ENCODE measurements at places on chromosomes 4 and X.

DNA sequence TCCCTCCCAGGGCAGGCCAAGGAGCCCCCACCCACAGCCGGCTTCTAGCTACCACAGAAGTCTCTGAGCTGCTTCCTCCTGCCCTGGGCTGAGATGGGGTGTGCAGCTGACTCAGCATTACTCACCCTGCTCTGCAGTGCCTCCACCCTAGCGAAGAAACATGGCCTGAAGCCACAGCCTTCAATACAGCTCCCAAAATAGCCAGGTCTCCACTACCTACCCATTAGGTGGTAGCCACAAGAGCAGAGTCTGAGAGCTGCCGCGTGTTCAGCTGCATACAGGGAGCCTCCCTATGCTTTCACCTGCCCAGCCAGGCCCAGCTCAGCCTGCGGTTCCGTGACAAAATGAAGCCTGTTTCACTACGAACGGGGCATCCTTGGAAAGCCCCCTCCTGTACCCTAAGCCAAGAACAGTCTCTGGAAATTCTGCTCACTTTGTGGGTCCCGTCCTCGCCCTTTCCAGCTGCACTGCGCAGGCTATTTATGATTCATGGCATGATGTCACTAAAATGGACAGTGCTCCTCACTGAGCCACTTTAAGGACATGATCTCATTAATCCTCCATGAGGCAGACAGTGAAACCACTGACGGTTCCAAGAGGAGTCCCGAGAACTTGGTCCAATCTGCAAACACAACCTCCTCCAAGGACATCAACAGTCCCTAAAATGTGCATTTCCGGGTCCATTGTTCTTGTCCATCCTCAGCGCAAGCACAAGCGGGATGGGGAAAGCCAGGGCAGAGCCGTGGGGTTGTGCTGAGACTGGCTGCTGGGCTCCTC is 20.2 kb downstream of the WDR1 start:
- peak; percentile 68 for DNase-seq

DNA sequence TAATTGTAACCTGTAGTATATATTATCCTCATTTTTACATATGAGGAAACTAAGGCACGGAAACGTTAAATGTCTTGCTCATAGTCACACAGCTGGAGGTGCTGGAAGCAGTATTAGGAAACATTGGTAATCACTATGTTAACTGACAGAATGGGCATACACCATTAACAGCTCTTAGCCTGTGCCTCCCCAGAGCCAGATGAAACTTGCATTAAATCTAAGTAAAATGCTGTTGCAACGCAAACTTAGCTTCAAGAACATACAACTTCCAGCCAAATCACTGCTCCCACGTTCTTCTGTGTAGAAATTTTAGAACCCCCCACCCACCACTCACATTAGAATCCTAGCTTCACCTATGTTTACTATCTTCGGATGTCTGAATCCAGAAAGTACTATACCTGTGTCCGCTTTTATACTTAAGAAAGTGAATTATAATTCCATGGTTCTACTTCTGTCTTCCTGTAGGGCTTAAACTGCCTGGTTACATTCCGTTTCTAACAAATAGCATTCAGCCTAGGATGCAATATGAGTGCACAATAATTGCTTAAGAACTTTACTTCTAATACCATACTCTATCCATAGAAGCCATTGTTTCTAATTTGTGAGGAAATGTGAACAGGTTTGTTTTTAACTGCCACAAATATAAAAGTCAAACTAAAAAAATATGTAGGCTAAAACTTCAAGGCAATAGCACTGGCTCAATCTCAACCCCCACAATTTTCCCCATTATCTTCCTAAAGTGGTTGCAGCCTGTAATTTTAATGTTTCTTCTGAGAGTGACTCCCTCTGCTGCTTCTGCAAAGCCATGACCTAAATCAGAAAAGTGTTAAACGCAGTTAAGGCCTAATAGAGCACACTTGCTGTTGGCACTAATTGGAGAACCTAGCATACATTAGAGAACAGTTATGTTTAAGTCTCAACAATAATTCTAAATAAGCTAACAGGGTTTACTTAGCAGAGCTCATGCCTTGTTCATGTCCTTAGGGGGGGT is 4.4 kb downstream of the UNC5C start:
- DNase-seq: no peak

GRCh38 chr4:120299631-120300030 is 233.0 kb upstream of the MAD2L1 start:
- no peak for DNase-seq

GRCh38 chr4:178148106-178148505 is 705.9 kb upstream of the AGA start:
- no peak for DNase-seq

- DNase-seq: no peak
These were observed 2.4 kb downstream of the MAN2B2 start for GRCh38 chr4:6577409-6577808.

DNA sequence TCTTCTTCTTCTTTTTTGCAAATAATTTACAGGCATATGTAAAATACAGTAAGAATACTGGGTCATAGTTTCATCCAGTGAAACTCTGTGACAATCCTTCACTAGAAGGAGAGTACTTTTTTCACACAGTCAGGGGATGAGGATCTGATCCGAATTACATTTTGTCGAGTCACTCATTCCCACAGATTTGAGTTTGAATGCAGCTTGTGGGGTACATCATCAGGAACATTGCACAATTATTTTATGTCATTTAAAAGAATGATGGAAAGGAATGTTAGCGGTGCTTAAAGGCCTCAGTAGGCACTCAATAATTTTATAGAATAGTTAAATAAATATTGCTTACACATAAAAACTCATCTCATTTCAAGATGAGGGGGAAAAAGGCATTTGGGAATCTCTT is 88.6 kb downstream of the CHRNA9 start:
- no peak for DNase-seq

GRCh38 chr4:8128100-8128856 is 30.3 kb downstream of the ABLIM2 start:
- no peak for DNase-seq

- no peak for DNase-seq
These were observed 64.5 kb downstream of the TENM3 start for GRCh38 chr4:182307746-182308145.

GRCh38 chrX:50747471-50747900 is 66.5 kb downstream of the SHROOM4 start:
- no peak for DNase-seq

DNA sequence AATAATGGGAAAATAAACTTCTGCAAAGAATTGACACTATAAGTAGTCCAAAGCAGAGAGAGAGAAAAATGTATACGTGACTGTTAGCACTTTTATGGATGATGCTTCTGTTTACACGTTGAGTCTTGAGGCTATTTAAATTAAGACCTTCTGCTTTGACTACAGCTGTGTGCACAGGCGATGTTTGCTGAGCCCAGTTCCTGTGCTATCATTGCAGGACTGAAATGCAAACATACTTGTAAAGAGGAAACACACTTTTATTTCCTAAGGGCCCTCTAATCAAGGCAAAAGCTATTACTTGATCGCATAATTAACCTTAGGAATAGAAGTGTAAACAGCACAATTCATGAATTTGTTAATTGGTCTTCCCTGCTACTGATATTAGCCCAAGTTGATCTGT is 226.9 kb downstream of the FBXW7 start:
- no peak for DNase-seq

DNA sequence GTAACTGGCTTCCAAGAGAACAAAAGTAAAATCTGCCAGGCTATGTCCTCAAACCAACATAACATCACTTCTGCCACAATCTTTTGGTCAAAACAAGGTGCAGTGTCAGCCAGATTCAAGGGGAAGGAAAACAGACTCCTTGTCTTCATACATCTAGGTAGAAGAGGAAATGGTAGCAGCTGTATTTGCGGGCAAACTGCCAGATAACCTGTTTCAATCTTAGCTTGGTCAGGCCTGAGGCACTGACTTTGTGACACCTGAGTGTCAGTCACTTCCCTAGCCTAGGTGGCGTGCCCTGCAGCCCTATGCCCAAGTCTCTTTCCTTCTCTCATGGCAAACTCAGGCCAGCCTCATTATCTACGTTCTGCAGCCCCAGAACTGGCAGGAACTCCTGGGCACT is 146.2 kb upstream of the JADE1 start:
- DNase-seq: no peak

GRCh38 chr4:84159762-84160161 is 339.3 kb downstream of the NKX6-1 start:
- no peak for DNase-seq

DNA sequence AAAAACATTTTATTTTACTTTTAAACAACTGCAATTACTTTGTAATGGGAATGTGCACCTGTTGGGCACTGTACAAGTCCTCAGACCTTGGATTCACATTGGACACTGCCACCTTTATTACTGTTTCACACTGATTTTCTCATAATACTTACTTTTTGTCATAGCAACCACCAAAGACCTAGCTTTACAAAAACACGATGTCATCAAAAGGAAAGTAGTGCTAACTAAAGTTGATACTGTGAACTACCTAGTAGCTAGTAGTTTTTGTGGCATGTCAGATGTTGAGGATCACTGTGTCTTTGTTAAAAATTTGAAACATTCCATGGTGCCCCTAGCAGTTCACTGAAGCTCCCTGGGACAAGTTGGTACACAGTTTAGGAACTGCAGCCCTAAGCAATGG is 62.9 kb upstream of the HOPX start:
- no peak for DNase-seq

GRCh38 chr4:135250040-135250439 is 1048.5 kb upstream of the PABPC4L start:
- DNase-seq: no peak

DNA sequence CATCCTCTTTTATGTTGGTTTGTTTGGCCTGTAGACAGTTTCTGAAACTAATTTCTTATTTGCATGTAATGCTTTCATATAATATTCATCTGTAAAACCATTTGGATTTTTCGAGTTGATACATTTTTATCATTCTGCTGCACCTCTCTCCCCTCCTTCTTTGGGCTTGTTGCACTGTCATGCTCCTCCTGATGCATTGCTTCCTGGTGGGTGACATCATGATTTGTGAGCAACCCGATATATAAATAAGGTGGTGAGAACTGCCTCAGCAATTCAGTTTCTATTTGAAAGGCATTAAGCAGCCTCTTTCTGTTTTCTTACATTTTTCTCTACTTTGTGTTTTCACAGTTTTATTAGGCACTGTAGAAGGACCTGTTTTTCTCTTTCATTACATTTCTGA is 515.7 kb downstream of the RPA4 start:
- no peak for DNase-seq

GRCh38 chr4:28788929-28789490 is 1928.4 kb downstream of the STIM2 start:
- DNase-seq: no peak

DNA sequence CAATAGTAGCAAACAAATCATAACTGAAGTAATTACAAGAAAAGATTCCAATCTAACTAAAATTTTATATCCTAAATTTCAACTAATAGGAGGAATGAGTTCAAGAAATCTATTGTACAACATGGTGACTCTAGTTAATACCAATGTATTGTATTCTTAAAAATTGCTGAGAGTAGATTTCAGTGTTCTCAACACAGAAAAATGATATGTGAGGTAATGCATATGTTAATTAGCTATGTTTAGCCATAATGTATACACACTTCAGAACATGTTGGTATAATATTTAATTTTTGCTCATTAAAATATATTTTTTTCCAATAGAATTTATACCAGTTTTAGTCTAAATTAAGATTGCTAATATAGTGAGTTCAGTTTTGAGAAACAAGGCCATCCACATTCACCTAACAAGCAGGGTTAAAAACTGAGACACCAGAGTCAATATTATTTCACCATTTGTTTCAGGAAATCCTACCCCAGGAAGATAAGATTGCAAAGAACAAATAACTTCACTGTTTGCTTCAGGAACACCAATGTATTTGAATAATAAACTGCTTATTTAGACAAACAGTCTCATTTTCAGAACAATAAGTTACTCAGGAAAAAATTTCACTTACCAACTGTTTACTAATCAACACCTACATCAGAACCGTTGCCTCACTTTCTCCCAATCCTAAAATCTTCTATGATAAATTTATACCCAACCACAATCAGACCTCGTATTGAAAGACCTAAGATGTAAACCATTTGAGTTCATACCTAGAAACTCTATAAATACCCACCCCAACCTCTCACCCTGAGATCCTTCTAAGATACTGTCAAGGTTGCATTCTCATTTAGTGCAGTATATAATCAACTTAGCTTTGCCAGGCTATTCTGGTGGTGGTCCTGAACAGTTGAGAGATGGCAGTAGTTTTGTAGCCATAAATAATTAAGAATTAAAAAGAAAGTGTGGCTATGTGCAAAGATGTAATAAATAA is 132.8 kb downstream of the MAB21L2 start:
- DNase-seq: no peak

DNA sequence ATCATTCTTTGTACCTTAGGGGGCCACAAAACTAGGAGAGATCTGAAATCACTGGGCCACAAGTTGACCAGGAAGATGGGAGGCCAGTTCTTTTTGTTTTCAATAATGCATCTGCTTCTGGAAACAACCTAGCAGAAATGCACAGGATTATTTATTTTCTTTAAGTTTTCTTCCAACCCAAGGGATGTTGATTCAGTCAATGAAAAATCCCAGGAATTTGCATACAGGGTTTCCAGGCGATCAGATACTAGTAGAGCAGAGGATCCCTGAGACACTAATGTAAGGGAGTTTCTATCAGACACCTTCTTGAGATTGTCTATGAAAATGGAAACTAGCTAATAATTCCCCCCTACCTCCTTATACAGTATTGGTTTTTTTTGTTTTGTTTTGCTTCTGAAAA is 7.4 kb downstream of the ATOH1 start:
- no peak for DNase-seq

GRCh38 chrX:154731184-154731583 is 19.7 kb downstream of the GAB3 start:
- DNase-seq: no peak

Measured in stimulated activated CD8-positive, alpha-beta memory T cell treated with anti-CD3 and anti-CD28 coated beads, Interleukin-2, amount 100 ng/mL, for 1 hour (primary cell).